ENCODE measurements at places on chromosomes 5 and 9.

DNA sequence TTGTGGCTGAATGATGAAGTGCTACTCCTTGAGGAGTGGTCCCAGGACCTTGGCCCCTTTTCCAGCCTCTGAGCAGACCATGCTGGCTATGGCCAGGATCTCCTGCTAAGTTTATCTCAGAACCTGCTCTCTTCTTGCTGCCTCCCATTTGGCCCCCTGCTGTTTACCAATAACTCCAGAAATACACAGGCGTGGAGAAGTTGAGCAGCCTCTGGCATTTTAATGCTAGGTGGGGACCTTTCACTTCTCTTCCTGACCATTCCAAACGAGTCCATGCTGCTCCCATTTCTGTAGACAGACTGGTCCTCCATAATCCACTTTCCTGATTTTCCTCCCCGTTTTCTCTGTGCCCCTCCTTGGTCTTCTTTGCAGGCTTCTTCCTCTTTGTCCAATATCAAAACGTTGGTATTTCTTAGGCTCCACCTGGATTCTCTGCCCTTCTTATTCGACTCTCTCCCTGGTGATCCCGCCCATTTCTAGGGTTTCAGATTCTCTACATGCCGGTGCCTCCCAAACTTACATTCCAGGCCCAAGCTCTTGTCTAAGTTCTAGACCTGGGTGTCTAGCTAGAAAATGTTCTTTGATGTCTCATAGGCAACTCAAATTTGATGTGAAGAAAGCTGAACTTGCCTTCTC is 33.4 kb upstream of the TNFAIP8 start:
- DNase-seq: no peak

- DNase-seq: no peak
These were observed 144.9 kb upstream of the CDH6 start for GRCh38 chr5:31048282-31049270.

DNA sequence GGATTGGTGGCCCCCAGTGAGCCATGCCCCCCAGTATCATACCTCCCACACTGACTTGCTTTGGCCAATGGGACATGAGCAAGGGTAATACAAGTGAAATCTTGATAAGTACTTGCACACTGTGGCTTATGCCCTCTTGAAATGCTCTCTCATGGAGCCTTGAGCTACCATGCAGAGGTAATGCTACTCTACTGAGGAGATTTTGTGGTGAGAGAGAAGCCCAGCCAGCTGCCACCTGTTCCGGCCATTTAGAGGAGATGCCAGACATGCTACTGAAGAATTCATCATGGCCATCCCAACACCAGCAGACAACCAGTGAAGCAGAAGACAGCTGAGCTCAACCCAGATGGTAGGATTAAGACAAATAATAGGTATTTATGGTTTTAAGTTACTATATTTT is 299.5 kb downstream of the MEF2C start:
- DNase-seq: no peak

- DNase-seq: no peak
These were observed 21.8 kb downstream of the MTMR12 start for GRCh38 chr5:32290922-32291321.

DNA sequence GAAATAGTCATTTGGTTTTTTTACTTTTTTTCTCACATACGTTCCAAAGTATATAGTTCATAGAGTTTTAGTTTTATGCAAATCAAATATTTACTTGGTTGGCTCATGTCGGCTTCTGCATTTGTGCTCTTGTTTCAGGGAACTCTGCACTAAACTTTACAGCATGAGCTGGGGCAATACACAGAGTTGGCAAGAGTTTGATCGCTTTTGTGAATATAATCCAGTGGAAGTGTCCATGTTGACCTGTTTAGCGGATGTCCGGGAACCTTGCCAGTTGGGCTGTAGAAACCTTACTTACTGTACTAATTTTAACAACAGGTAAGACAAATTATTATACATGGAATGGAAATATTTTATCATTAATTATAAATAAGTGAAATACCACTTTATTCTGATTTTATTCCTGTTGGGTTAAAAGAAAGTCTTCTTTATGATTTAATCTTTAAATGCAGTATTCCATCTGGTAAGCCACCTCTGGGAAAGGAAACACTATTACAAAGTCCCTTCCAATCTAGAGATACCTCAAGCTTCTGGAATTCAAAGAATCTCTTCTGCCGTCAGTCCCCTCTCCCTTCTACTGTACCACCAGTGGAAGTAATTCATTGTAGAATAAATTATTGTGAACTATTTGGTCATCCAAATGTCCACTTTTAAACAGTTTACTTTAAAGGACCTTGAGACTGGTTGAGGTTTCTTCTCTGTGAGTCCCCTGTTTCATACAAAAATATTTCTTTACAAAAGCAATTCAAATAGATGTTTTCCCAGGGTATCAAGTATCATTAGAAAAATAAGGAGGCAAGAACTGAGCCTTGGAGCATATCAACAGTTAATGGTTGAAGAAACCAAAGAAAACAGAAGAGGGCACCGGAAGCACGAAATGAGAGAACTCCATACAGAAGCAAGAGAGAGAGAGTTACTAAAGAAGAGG is 45.2 kb upstream of the GLIPR2 start:
- DNase-seq: no peak

DNA sequence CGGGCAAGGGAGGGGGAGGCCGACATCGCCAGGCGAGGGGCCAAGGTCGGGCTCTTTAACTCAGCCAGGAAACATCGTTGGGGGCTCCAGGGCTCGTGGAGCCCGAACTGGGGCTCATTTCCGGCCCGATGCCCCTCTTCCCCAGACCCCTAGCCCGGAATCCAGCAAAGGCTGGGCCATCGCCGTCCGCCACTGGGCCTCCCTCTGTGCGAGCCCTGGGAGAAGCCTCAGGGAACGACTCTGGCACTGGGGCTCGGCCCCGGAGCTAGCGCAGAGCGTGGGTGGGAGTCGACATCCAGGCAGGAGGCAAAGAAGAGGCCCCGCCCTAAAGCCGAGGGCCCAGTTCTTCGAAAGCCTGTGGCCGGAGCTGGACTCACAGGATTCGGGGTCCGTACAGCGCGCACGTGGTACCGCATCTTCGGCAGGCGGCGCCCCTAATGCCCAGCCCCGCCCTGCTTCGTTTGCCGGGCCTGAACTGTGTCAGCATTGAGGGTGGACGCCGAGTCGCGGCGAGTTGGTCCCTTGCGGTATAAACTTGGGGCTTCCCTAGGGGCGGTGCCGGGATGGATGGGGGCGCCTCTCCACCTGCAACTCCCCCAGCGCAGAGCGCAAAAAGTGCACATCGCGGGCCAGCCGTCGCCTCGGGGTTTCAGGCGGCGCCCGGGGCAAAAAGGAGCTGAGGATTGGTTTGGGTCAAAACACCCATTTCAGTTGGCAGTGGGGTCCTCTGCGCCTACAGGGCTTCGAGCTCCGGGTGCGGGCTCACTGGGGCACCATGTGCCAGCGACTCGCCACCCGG is 3.6 kb upstream of the PAX5 start:
- DNase-seq: peak; percentile 24

- DNase-seq: no peak
These were observed 82.1 kb upstream of the RUSC2 start for GRCh38 chr9:35407846-35408245.

GRCh38 chr5:111353035-111353434 is 128.9 kb downstream of the CAMK4 start:
- DNase-seq: no peak

DNA sequence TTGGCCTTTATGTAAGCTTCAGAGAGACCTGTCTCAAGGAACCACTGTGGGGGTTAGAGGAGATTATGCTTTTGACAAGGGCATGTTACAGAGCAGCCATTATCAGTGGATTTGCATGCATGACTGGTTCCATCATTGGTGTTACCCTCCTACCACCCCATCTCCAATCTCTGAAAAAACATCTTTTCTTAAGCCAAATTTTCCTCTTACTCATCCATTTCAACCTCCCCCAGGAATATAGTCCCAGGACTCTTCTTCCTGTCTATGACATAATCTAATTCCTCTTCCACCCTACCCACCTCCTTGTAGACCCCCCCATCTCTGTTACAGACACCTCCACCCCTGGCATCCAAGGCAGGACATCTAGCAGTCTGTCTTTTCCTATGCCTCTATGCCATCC is 33.1 kb upstream of the ADRB2 start:
- DNase-seq: no peak

DNA sequence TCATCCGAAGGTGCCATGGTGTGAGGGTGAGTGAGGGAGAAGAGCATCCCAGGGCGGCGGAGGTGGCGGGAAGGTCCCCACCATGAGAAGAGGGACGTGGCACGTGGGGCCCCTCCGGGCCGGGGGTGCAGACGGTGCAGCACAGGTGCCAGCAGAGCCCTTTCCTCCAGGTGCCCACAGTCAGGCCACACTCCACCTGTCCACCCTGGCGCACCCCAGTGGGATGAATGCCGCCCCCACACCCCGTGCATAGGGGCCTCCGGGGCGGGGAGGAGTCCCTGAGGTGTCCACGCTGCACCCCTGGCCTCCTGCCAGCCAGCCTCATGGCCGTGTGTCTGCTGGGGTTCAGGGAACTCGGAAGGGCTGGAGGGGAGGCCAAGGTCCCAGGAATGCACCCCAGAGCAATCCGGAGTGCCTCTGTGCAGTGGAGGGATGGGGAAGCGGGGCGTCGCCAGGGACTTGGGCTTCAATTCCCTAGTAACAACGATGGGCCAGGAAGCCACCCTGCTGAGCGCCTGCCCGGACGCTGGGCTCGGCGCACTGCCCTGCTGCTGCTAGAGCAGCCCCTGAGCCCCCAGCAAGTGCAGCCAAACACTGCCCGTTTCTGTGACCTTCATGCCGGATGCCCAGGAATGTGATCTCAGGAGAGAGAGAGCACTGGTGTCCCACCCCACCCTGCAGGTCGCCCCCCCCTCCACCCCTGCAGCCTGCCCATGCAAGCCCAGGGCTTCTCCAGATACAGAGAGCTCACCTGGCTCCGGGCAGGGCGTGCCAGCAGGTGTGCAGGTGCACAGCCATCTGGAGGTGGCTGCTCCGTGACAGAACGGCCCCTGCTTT is 8.8 kb upstream of the NACC2 start:
- no peak for DNase-seq

Data from stimulated activated CD4-positive, alpha-beta T cell treated with anti-CD3 and anti-CD28 coated beads, Interleukin-4, amount 100 ng/mL, for 1 hour (primary cell).